ENCODE measurements at places on chromosomes 12 and 14.

DNA sequence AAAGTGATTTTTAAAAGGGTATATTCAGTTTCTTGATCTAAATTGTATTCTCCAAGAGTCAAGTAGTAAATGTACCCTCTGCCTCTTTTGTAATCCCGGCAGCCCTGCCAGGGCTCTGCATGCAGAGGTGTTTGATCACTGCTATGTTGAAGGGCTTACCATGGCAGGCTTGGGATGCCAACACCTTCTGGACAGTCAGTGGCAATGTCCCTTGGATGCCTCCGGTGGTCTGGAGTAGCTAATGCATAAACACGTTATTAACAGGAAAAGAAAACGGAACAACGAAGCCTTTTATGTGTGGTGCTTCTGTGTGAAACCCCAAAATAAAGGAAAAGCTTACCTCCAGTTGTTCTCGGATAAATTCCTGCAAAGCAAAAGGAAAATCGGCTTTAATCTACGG lies 19.9 kb downstream of the EIF2B2 start:
- no peak for DNase-seq

GRCh38 chr12:22353615-22354325 lies 19.3 kb upstream of the ST8SIA1 start:
- no peak for DNase-seq

GRCh38 chr14:101252443-101253214 lies 308.7 kb upstream of the DIO3 start:
- no peak for DNase-seq

DNA sequence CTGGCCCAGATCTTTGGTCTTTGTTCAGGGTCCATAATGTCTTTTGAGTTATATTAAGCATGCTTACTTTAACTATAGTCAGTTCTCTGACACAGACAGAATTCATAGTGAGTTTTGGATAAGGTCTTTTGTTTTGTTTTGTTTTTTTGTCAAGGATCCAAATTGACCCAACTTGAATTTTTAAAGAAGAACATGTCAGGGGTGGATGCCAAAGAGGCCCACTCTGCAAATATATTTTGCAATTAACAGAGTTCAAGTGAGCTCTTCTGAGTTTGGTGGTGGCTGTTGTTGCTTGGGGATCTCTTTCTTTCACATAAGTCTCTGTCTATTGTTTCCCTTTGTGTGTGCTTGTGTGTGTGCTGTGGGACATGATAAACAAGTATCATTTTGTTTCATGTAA lies 34.4 kb upstream of the PMCH start:
- DNase-seq: no peak

DNA sequence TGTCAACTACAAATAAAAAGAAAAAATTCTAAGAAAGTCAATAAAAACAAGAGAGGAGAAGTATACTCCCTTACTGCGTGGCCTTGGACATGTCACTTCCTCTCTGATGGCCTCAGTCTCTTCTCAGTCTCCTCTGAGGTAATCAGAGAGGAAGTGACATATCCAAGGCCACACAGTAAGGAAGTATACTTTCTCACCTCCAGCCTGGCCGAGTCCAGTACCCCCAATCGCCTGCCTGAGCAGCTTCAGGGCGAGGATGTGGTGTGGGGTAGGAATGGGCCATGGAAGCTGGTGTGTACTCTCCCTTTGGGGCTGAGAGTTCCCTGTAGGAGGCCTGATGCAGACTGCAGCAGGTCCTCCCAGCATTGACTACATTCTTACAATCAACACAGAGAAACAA lies 15.8 kb downstream of the VDR start:
- no peak for DNase-seq

- no peak for DNase-seq
Measured at GRCh38 chr12:102528111-102528510, 47.7 kb upstream of the IGF1 start.

DNA sequence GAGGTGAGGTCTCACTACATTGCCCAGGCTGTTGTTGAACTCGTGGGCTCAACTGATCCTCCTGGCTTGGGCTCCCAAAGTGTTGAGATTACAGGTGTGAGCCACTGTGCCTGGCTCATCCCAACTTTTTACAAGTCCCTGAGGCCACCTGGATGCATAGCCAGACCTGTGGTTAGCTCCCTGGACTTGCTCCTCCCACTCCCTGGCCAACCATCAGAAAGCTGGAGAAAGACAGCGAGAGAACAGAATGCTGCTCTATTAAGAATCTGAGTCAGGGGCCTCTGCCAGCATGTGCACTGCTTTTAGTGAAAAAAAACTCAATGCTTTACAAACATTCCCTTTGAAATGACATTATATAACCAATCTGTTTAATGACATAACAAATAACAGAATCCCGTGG lies 78.2 kb downstream of the RBM19 start:
- no peak for DNase-seq

DNA sequence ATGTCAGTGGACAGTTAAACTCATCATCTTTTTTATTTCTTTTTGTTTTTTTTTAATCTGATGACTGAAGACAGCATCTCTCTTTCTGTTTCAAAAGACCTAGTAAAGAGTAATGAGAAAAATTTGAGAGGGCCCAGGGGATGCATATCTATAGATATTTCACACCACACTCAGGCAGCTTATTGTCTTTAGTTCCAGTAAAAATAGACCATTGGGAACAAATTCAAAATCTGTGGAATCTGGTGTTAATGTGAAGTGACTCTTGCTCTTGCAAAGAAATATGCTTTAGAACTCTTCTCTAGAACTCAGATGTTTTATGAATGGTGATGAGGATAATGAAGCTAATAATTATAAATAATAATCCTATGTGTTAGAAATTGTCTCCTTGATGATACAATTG lies 214.5 kb upstream of the ATP2B1 start:
- DNase-seq: no peak

DNA sequence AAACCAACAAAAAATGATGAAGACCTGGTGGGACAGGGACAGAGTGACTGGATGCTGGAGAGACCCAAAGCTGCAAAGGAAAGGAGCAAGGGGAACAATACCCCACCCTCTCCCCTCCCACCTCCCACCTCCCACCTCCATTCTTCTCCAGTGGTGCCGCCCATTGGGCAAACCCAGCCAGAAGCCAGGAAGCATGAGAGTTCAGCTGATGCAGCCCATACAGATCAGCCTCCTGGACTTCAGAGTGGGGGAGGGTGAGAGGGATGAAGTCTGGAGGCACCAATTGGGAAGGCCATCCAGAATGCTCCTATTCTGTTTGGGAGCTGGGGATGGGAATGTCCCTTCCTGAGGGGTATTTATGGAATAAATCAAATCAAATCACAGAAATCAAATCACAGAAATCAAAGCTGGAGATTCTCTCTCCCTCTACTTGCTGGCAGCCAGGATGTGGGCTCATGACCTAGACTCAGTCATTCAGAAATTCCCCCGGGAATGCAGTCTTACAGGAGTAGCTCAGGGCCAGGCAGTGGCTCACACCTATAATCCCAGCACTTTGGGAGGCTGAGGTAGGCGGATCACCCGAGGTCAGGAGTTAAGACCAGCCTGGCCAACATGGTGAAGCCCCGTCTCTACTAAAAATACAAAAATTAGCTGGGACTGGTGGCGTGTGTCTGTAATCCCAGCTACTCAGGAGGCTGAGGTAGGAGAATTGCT lies 31.1 kb downstream of the IRF2BPL start:
- DNase-seq: peak; percentile 45

- no peak for DNase-seq
Measured at GRCh38 chr12:112664569-112664968, 127.0 kb upstream of the RPH3A start.

DNA sequence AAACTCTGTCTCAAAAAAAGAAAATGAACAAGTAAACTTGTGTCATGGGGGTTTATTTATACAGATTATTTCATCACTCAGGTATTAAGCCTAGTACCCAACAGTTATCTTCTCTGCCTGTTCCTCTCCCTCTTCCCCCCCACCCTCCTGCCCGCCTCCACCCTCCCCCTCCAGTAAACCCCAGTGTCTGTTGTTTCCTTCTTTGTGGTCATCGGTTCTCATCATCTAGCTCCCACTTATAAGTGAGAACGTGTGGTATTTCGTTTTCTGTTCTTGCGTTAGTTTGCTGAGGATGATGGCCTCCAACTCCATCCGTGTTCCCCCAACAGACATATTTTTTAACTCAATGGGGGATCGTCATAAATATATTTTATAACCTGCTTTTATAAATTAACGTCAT lies 12.3 kb downstream of the IL31 start:
- DNase-seq: no peak

DNA sequence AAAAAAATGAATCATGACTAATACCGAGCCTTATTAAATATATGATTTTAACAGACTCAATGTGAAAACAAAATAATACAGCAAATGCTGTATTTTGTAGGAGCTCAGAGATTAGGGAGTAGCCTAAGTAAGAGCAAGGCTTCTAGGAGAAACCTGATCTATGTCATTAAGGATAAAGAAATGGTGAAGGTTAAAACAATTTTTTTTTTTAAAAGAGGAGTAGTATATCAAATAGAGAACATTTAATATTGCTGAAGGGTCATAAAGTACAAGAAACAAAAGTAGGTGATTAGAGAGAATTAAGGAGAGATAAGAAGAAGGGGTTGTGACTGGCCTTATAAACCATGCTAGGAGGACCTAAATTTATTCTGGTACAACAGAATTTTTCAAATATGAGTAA lies 39.1 kb downstream of the PPP1R12A start:
- no peak for DNase-seq

DNA sequence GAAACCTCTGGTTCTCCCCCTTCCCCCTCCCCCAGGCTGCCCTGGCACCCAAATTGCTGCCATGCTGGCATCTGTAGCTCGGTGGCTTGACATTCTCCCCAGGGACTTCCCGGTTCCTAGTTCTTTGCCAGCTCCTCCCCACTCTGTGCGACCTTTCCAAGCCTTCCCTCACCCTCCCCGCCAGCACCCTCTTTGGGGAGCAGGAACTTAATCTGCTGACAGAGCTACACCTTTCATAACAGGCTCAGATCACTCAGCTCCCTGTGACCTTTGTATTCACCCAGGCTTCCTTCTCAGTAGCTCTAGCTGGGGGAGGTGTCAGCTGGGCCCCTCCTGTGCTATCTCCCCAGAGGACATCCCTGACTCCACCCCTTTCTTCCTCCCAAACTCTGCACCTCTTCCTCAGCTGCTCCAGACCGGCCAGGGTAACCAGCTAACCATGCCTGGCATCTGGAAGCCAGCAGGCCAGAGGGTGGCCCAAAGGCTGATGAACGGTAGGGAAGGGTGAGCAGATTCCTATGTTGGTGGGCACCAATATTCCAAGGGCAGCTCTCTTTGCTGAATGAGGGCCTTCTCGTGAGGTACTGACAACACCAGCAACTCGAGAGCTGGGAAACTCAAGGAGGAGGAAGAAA lies 1.8 kb upstream of the COX14 start:
- no peak for DNase-seq

DNA sequence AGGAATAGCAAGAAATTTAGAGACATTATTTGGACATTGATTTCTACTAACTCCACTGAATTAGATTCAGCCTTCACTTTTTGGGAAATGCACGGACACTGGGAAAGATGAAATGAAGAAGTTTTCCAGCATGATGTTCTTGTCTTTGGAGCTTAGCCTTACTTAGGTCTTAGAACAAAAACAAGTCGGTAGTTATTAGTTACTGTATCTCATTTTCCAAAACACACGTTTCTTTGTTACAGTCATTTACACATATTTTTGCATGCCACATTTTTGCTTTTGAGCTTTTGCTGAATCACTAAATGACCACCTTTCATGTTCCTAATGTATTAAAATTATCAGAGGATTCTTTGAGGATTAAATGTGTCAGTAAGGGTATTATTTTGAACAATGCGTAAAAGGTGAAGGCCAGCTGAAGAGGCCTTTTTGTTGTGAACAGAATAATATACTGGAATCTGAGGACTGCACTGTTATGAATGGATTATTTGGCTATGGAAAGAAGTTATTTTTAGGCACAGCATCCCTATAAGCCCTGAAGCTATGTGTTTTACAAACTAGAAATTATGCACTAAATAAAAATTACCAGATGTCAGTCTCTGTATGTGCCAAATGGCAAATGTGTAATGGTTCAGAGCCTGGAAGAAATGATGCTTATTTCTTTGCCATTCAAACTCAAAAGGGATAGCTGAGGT lies 138.2 kb downstream of the SRGAP1 start:
- no peak for DNase-seq

DNA sequence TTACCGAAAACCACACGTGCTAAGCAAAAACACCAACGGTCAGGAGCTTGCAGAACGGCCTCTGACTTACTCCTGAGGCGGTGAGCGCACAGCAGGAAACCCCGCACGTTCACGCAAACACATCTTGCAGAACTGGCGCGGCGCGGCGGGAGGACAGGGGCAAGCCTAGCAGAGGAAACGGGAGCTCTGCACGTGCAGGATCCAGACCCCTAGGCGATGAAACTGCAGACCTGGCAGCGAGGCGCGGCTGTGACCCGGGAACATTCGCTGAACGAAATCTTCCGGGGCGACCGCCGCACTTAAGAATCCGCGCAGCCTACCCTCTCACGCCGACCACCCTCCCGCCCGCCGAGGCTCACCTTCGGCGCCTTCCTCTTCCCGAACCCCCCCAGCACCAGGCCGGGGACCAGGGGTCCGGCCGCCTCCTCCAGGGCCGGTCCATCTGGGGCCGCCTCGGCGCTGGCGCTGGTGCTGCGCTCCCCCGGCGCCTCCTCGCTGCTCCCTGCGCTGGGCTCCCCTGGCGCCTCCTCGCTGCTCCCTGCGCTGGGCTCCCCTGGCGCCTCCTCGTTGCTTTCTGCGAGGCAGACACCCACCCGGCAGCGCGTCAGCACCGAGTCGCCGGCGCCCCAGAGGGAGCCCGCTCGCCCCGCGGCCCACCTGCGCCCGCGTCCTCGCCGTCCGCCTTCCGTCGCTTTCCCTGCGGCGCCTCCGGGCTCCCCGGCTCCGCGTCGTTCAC lies 615 bp downstream of the DDX51 start:
- DNase-seq: no peak

- no peak for DNase-seq
Measured at GRCh38 chr14:55188686-55189295, 2.6 kb downstream of the DLGAP5 start.

DNA sequence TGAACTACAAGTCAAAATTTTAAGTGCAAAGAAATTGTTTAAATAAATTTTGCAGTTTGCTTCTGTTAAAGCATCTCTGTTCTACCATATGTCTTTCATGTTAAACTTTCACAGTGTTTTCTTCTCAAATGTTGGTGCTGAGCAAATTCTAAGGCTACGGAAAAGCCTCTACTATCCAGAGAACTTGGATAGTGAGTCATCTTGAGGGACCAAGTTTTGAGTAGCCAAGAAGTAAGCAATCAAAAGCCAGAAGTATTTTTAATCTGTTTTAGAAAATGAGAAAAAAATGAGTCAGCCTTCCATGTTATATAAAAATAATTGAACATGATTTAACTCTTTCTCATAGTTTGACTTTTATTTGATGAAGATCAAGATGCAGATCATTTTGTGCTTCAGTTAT lies 3.3 kb downstream of the BRMS1L start:
- no peak for DNase-seq

DNA sequence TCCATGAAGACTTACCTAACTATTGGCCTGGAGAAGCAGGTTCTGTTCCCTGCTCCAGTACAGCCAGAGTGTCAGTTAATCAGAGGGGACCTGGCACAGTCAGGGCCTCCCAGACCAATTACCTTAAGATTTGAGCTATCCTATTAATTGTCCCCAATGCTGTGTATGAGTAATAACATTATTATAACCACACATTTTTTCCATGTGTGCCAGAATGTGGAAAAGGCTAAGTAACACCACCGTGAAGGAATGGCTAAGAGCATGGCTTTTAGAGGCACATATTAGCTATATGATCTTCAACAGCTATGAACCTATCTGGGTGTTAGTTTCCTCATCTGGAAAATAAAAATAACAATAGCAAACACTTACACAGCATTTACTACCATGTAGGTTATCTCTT lies 111.1 kb upstream of the RAP1B start:
- no peak for DNase-seq

- DNase-seq: peak; percentile 42
Measured at GRCh38 chr14:74501135-74501614, 7.6 kb downstream of the ISCA2 start.
